ENCODE measurements at places on chromosomes 16 and 17. TPM values are rescaled to one million over a fixed set of nuclear protein-coding genes. Genes with fewer than 3 reads are reported as not detected.

GRCh38 chr16:54193665-54194333 lies 92.8 kb downstream of the IRX3 start:
- peak; percentile 77 for DNase-seq
- peak overlapping the region; percentile 52 for H3K4me3 ChIP-seq
- H3K36me3 ChIP-seq: no peaks in the 10 kb centered on the region
- peaks cover 18% of the 10 kb centered on the region for H3K4me1 ChIP-seq

GRCh38 chr17:76141212-76142038 lies at the start of gene FOXJ1:
Gene FOXJ1 (minus strand): TSS chr17:76141245. CDS start chr17:76140395, 850 bp downstream.
- H3K36me3 ChIP-seq: no peaks in the 10 kb centered on the region
- no peak within 1 kb of the TSS for H3K27ac ChIP-seq
- peak; percentile 86 for DNase-seq
- peaks cover 37% of the 10 kb centered on the region for H3K27me3 ChIP-seq

- H3K4me3 ChIP-seq: no peak overlapping the region
- no peaks in the 10 kb centered on the region for H3K27me3 ChIP-seq
- no peaks in the 10 kb centered on the region for H3K36me3 ChIP-seq
- no peaks in the 10 kb centered on the region for H3K4me1 ChIP-seq
Observed at GRCh38 chr17:69864462-69864861, 210.6 kb upstream of the KCNJ16 start.

DNA sequence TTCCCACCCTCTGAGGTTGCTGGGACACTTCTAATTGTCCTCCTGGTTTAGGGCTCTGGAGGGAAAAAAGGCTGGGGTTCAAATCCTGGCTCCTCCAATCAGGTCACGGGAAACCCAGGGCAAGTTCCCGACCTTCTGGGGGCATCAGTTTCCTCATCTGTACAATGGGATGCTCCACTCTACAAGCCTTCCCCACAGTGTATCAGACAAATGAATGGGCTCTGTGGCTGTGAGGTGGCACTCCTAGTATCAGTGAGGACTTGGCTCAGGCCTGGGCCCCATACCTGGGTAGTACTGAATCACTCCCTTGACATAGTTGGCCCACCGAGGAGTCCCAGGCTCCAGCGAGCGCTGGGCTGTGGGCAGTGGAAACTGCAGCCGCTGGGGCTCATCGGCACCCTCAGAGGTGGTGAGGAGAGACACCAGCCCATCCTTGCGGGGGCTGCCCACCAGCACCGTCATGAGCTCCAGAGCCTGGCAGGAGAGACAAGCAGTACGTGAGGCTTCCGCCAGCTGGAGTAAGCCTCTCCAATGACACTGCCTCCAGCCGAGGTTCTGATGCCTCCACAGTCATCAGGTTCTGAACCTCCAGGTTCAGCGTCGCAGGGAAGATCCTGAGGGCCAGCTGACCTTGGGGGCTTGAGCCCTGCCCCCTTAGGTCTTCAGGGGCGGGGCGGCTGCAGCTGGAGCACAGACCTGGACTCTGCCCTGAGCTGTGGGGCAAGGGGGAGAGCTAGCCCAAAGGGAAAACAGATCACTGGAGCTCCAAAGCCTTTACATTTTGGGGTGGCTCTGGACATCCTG lies 1.2 kb downstream of the GALK1 start:
- no peaks in the 10 kb centered on the region for H3K36me3 ChIP-seq
- DNase-seq: peak; percentile 41
- peak overlapping the region; percentile 89 for H3K4me3 ChIP-seq
- peak overlapping the region; percentile 66 for H3K27ac ChIP-seq
- H3K4me1 ChIP-seq: peaks cover 10% of the 10 kb centered on the region

Gene APOH
- not detected for total RNA-seq

Gene PHKB
- total RNA-seq: 61.3 TPM

Gene PRAC2
- total RNA-seq: not detected

DNA sequence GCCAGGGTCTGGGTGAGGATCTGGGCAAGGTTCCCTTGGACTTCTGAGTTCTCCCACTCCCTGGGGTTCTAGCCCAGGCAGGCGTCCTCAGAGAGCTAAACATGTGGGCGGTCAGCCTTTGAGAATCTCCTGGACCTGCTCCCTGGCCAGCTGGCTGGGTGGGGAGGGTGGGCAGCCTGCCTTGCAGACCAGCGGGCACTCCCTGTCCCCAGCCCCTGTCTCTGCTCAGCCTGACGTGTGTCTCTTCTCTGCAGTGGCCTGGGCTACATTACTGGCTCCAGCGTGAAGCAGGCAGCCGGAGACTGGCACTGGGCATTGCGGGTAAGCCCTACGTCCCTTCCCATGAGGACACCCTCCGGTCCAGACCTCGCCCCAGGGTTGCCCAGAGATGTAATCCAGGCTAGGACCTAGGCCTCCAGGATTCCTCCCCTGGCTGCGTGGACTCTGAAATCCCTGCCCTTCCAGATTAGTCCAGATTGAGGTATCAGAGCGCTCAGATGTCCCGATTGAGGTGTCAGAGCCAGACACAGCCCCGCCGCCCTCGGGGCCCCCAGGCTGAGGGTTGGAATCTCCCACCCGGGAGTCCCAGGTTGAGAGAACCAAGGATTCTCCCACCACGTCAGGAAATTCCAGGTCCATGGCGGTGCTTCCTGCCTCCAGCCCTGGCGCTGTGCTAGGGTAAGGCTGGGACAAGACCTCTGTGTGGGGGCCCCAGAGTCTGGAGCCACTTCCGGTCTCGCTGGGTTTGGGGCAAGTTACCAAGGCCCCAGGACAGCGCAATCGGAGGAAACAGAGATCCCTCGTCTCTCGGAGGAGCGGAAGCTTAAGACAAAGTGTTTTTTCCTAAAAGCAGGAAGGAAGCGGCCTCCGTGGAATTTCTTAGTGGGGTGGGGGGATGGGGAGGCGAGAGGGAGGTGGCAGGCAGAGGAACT lies 24.1 kb downstream of the MYBBP1A start:
- H3K4me3 ChIP-seq: no peak overlapping the region
- H3K4me1 ChIP-seq: peaks cover 34% of the 10 kb centered on the region
- peak overlapping the region; percentile 65 for H3K27ac ChIP-seq
- H3K36me3 ChIP-seq: no peaks in the 10 kb centered on the region
- no peaks in the 10 kb centered on the region for H3K27me3 ChIP-seq

GRCh38 chr17:67717192-67717623 lies 528 bp upstream of the NOL11 start:
- H3K4me1 ChIP-seq: peaks cover 18% of the 10 kb centered on the region
- H3K27ac ChIP-seq: peak overlapping the region; percentile 57
- H3K36me3 ChIP-seq: peaks cover 26% of the 10 kb centered on the region

DNA sequence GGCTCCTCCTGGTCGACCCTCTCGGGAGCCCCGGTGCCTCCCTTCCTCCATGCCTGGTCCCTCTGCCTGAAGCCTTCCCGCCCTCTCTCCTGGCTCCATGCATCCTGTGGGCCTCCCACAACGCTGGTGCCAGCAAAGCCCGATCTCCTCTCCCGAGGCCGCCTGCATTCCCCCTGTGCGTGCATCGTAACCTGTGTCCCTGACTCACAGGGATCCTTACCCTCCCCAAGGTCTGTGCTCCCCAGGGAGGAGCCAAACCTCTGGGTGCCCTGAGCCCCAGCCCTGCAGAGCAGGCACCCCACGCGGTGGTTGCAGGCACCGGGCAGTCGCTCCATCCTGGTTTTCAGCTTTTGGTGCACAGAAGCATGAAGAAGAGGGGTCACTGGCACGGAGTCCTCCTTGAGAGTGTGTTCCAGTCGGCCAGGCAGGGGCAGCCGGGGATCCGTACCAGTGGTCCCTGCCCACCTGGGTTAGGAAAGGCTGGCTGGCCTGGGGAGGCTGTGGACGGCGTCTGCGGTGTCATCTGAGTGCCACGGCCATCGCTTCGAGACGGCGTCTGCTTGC lies 1.8 kb upstream of the ENPP7 start:
- no peaks in the 10 kb centered on the region for H3K4me1 ChIP-seq
- H3K27me3 ChIP-seq: no peaks in the 10 kb centered on the region
- H3K36me3 ChIP-seq: no peaks in the 10 kb centered on the region
- no peak overlapping the region for H3K4me3 ChIP-seq

DNA sequence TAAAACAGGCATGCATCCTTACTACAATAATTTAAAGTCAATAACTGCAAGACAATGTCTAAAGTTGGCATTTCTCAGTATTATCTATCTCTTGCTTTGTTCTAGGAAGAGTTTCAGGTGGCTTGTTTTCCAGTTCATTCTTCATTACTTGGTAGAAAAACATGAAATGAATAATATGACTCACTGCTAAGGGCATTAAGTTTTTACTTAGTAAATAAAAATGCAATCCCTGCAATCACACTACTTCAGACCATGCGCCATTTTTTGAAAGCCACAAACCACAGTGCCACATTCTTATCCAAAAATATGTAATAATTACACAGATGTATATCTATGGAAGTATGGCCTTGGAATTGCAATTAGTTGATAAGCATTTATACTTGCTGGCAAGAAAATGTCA lies 55.4 kb downstream of the CREBBP start:
- H3K27me3 ChIP-seq: no peaks in the 10 kb centered on the region
- H3K27ac ChIP-seq: no peak overlapping the region

DNA sequence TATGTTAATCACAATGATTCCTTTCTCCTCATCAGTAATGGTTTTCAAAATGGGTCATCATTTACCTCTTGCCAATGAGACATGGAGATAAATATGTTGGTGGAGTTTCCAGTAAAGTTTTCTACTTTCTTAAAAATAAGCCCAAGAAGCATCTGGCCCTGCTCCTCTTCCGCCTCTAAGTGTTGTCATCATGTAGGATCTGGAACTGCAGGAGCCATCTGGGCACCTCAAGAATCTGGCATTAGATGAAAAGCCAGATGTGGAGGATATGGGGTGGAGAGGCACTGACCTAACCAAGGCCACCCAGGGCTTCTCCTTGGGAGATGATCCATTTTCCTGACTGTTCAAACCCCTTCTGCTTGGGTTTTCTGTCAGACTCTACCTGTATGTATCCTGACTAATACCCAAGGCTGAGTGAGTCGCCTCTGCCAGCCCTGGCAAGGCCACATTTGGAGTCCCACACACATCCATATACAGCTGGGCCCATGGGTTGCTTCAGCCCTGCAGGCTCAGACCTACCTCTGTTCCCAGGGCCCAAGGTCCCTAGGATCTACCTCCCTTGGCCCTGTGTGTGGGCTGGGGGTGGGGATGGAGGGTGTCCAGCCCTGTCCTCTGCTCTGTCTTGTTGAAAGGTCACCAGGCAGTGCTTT lies 24.6 kb downstream of the CCDC182 start:
- no peaks in the 10 kb centered on the region for H3K27me3 ChIP-seq
- no peaks in the 10 kb centered on the region for H3K36me3 ChIP-seq
- H3K27ac ChIP-seq: no peak overlapping the region
- DNase-seq: no peak
- H3K4me1 ChIP-seq: no peaks in the 10 kb centered on the region

- peaks cover 6% of the 10 kb centered on the region for H3K36me3 ChIP-seq
- H3K4me1 ChIP-seq: peaks cover 18% of the 10 kb centered on the region
- no peaks in the 10 kb centered on the region for H3K27me3 ChIP-seq
Observed at GRCh38 chr16:3713587-3714242, 3.6 kb downstream of the TRAP1 start.

Data from heart left ventricle (tissue), 16 donors.